ENCODE measurements at places on chromosomes 5 and 9.

DNA sequence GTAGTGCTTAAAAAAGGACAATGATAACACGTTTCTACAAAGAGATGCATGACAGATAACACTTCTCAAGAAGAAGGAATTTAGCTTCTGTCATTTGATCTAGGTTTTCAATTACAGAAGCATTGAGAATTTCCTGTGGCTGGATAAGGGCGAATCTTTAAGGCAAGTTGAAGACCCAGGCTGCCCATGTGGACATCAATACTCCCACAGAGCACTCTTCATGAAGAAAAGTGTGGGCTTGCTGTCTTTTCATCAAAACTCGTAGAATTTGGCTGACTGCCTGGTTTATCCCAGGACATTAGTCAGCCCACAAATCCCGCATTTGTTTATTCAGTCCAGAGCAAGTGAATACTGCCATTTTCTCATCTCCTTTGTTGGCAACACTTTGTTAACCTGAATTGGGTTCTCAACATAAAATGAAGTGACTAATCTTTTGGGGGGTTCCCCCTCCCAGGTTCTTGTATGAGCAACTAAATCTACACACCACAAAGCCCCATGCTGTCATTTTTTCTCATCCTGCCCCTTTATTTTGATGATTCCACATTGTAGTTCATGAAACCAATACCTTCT is 43.4 kb upstream of the CDKN2B start:
- DNase-seq, result peak; percentile 97

- no peak for DNase-seq
Observed at GRCh38 chr9:81822301-81822865, 105.8 kb upstream of the SPATA31D4 start.

- DNase-seq, result peak; percentile 49
Observed at GRCh38 chr9:89562186-89562814, 42.5 kb upstream of the GADD45G start.

DNA sequence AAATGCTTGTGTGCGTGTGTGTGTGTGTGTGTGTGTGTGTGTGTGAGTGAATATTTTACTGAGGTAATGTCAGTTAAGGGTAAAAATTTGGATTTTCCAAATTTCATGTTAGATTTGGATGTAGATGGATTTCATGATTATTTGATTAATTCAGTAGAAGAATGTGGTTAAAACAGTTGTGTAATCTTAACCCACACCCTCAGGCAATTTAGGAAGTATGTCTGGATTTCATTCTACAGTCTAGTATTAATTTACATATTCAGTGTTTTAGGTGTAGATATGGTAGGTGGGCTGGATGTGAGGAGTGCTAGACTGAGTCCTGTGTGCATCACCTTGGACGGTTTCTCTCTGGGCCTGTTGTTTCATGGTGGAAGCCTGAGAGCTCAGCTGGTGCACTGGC is 99.1 kb upstream of the CKMT2 start:
- DNase-seq, result no peak

GRCh38 chr5:143166090-143166489 is 237.4 kb downstream of the NR3C1 start:
- no peak for DNase-seq

DNA sequence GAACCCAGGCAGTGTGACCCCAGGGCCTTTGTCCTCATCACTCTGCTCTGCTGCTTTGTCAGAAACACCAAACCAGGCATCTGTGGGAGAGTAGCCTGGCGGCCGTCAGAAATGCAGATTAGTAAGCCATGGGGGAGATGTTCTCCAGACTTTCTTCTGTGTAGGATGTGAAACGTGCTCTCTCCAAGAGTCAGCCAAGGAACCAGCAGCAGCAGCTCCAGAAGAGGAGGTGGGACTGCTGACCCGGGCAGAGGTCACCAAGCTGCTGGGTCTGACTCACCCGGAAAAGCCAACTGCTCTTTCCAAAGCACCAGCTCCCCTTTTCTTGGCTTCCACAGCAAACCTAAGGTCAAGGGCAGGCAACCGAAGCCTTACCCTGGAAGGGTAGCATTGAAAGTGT is 14.4 kb upstream of the ABLIM3 start:
- DNase-seq, result peak; percentile 66

DNA sequence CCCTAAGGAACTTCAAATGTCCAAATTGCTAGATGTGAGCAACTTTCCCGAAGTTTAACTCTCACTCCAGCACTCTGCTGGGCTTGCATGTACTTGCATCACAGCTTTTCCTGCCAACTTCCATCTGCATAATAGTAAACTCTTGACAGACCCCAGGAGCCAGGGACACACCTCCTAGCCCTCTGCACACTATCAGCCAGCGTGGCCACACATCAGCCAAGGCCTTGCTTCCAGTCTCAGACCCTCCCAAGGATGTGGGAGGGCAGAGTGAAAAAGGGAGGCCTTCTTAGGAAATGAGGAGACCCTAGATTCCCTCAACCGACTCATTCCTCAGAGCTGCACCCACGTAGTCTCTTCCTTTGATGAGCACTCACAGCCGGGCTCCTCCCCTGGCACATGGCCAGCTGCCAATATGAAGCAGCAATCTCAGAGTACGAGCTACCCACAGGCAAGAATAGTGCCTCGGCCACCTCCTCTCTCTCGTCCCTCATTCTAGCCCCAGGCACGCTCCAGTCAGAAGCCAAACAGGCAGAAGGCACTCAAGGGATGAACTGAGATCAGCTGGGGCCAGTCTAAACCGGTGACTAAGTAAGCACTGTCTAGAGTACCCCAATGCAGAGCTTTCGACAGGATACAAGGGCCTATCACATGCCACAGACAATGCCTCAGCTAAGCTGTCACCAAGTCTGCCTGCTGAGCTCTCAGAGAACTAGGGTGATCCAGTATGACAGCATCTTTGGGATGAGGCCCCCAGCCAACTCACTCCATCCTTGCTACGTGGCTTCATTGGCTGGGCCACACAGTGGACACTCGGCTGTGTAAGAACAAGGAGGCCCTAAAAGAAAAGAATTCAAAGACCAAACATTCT is 2.3 kb downstream of the P4HA2 start:
- DNase-seq, result peak; percentile 93

GRCh38 chr5:179406031-179406961 is 61.0 kb upstream of the ADAMTS2 start:
- peak; percentile 62 for DNase-seq

DNA sequence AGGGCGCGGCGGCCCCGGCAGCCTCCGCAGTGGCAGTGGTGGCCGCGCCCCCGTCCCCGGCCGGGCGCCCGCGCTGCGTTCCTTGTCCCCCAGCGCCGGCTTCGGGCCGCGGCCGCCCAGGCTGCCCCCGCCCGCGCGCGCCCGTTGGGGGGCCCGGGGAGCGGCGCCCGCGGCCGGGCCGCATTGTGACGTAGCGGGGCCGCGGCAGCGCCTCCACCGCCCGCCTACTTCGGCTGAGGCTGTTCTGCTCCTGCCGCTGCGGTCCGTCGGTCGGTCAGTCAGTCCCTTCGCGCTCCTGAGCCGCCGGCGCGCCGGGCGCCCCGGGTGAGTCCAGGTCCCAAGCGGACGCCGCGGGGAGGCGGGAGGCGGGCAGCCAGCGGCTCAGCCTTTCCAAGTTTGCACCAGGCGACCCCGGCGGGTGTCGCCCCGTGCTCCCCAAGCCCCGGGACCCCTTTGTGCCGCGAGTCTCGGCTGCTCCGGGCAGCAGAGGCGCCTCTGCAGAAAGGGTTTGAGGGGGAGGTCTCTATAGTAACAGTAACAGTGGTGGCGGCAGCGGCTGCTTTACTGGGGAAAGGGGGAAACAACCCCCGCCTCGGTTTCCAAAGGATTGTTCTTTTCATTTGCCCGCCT is at the start of gene SNCAIP:
SNCAIP (plus strand) TSS at position 277 of the 630 bp plus-strand sequence. CDS start 78,898 bp downstream, outside the sequence.
- DNase-seq, result peak; percentile 38

DNA sequence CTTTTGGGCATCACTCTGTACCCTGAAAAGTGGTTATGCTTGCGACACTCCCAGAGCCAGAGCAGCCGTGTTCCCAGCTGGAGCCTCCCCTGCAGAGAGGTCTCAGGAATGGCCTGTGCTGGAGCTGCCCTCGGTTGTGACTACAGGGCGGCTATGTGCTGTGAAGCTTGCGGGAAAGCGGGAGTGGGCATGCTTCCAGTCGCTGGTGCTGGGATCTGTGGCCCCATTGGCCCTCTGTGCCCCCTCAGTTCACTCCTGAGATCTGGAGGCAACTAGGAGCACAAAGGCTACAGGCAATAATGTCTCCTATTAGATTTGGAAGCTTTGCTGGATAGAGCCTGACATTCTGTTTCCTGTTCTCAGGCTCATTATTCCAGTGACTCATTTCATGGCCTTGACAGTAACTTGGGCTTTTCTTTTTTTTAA is 56.9 kb downstream of the GPR107 start:
- DNase-seq, result peak; percentile 26

DNA sequence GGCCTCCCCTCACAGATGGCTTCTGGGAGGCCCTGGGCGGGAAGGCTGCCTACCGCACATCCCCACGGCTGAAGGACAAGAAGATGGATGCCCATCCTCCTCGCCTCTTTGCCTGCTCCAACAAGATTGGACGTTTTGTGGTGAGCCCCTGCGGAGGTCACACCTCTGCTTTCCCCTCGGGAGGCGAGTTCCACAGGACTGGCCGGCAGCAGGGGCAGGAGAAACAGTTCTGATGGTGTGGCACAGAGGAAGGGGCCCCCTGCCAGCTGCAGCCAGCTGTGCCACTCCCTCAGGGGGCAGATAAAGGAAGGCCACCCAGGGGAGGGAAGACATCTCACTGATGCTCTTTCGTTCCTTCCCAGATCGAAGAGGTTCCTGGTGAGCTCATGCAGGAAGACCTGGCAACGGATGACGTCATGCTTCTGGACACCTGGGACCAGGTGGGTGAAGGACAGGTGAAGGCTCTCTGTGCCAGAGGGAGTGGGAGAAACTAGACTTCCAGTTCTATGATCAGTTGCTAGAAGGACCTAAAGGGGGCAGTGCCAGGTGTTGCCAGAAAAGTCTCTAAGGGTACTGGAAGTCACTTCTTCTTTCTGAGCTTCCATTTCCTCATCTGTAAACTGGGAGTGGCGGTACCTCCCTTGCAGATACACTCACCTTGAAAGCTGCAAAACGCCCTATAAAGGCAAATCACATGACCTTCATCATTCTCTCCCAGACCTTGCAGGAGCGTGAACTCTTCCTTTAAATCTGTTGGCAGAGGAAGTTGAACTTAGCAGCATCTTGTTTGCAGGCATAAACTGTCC is 41.0 kb downstream of the STOM start:
- no peak for DNase-seq

DNA sequence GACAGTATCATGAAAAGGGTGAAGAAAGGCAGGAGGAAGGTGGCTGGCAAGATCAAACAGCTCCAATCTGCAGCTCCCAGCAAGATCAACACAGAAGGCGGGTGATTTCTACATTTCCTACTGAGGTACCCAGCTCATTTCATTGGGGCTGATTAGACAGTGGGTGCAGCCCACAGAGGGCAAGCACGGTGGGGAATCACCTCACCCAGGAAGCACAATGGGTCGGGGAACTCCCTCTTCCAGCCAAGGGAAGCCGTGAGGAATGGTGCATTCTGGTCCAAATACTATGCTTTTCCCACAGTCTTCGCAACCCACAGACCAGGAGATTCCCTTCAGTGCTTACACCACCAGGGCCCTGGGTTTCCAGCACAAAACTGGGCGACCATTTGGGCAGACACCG is 66.8 kb downstream of the CAMSAP1 start:
- DNase-seq, result no peak

GRCh38 chr5:168611165-168611564 is 32.0 kb upstream of the PANK3 start:
- peak; percentile 11 for DNase-seq

DNA sequence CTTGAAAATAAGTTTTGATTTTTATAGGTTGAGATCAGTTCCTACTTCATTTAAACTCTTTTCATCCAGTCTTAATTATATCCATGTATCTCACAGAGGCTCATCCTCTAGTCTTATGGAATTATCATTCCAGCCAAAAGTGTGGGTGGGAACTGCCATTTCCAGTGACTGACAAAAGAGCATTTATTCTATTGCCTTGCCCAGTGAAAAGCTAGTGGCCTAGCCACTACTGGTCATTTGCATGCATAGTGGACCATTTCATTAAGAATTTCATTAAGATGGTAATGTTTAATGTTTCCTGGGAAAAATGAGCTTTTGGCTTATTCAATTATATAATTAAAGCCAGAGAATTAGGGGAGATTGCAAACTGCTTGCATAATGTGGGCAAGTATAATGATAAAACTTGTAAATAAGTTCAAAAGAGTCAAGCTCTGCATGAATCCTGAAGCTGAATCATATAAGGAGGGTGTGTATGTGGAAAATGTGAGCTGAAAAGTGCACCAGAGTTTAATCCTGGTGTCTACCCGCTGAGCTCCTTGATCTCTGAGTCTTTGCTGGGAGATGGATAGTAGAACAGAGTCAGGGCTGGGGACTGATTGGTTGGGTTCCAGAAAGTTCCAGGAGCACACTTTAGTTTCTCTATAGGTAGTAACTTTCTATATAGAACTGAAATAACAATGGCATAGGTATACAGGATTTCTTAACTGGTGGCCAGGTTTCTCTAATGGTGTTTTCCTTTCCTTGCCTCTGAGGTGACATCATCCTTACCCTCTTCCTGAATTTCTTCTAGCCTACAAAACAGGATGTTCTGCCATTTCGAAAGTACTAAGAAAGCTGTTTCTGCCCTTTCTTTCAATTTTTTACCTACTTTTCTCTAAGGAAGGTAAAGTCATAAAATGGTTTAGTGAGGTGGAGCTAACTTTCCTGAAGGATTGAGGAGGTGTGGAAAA is 78.5 kb downstream of the KIF4B start:
- peak; percentile 8 for DNase-seq

GRCh38 chr5:1745796-1746370 is 53.8 kb downstream of the MRPL36 start:
- DNase-seq, result no peak

- no peak for DNase-seq
Observed at GRCh38 chr5:57299986-57300385, 126.1 kb downstream of the GPBP1 start.

DNA sequence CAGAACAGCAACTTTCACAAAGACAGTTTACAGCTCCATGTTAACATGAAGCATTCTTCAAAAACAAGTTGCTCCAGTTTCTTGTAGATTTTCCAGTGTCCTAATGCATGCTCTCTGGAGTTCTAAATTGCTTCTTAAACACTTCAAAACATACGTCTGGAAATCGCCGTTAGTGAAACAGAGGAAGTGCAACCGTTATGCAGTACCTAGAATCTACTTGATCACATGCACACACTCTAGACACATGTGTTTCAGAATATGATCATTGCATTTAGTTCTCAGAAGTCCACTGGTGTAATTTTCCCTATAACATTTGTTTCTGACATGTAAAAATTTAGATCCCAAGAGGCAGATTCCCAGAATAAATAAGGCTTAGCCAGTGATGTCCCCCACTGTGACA is 41.1 kb upstream of the RUFY1 start:
- no peak for DNase-seq

DNA sequence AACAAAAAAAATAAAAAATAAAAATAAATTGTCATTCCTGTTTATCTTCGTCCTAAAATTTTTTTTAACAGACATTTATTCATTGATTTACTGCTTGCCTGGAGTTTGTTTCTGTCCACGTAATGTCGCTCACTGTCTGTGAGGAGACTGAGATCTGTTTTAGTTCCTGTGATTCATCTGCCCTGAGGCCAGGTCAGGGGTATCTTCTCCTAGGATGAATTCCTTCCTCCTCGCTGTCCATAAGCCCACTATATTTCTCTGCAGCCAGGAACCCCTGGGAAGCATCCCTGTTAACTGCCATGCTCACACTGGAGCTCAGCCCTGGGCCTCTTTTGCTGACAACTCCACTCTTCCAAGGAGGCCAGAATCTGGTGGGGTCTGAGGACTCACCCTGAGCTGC is 682.0 kb downstream of the MTRR start:
- no peak for DNase-seq

Measured in cardiac fibroblast (primary cell).